ENCODE measurements at places on chromosomes 13 and 19. TPM values are rescaled to one million over a fixed set of nuclear protein-coding genes. Genes with fewer than 3 reads are reported as not detected.

DNA sequence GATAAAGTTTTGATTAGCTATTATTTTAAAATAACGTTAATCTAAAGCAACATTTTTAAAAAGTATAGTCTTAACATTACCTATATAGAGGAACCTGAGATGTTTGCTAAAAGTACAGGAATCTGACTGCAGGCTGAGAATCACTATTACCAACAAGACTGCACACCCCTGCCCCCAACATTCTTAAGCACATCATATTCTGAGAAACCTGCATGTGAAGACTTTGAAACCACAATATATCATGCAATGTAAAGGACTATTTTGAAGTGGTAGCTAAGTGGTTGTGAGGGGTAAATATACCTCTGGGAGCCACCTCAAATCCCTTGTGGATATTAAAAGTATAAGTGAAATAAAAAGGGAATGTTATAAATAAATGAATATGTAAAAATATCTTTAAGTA is 119.0 kb upstream of the KLF12 start:
- no peaks in the 10 kb centered on the region for H3K27me3 ChIP-seq
- H3K4me3 ChIP-seq, result no peak overlapping the region
- H3K4me1 ChIP-seq, result no peaks in the 10 kb centered on the region

- no peak overlapping the region for H3K4me3 ChIP-seq
- H3K4me1 ChIP-seq, result no peaks in the 10 kb centered on the region
- H3K27me3 ChIP-seq, result no peaks in the 10 kb centered on the region
- H3K27ac ChIP-seq, result no peak overlapping the region
- H3K36me3 ChIP-seq, result no peaks in the 10 kb centered on the region
These were observed 22.2 kb downstream of the FAM187B start for GRCh38 chr19:35206379-35206778.

Gene PBX4
- total RNA-seq, result 22.5 TPM

Gene UBE2L5
- not detected for total RNA-seq

Measured in thyroid gland (tissue), 4 donors.